ENCODE measurements at places on chromosomes 2 and 18. TPM values are rescaled to one million over a fixed set of nuclear protein-coding genes. Genes with fewer than 3 reads are reported as not detected.

GRCh38 chr2:154713675-154714074 lies 15.2 kb downstream of the KCNJ3 start:
- no peak overlapping the region for H3K4me3 ChIP-seq
- H3K4me1 ChIP-seq = no peaks in the 10 kb centered on the region
- no peak for DNase-seq
- H3K27ac ChIP-seq = no peak overlapping the region
- no peaks in the 10 kb centered on the region for H3K36me3 ChIP-seq
- no peaks in the 10 kb centered on the region for H3K27me3 ChIP-seq

- no peak overlapping the region for H3K27ac ChIP-seq
- H3K27me3 ChIP-seq = 0 out of 2 replicates have a peak, but pooled peaks cover 2% of the 10 kb centered on the region
- DNase-seq = no peak
These were observed 387.5 kb downstream of the ADCYAP1 start for GRCh38 chr18:1292167-1292566.

DNA sequence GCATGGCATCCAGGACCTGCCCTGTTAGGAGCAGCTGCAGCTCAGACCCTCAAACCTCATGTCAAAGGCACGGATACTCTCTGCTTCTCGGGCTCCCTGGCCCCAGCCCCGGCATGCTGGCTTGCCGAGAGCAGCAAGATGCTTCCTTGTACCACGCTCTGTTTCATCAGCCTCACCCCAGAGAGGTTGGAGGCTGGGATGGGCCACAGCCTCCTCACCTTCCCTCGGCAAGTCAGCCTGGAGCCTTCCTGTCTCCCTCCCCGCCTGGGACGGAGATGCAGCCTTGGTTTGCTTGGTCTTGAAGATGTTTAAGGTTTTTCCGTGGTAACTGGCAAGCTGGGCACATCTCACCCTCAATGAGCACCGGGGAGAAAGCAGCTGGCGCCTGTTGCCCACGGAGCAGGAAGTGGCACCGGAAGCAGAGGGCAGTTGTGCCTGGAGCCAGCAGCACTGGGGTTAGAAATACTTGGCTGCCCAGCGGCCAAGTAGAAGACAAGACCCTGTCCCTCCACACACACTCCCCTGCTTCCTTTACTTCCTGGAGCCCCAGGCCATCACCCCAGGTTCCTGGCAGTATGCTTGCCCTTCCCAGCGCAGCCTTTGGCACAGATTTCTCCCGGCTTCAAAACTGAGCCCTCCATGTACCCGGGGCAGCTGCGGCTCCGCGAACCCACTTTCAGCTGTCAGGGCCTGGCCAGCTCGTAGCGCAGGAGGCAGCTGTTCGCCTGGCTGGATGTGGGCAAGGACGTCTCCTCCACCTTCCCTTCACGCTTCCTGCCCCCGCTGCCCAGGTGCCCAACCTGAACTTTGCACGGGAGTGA lies 17.4 kb downstream of the FBLN7 start:
- H3K4me1 ChIP-seq = peaks cover under 1% of the 10 kb centered on the region
- no peak overlapping the region for H3K4me3 ChIP-seq
- DNase-seq = no peak

CTNNA2 gene
- 4.5 TPM for total RNA-seq

- H3K4me1 ChIP-seq = no peaks in the 10 kb centered on the region
- H3K27ac ChIP-seq = no peak overlapping the region
- no peaks in the 10 kb centered on the region for H3K36me3 ChIP-seq
- DNase-seq = no peak
- H3K4me3 ChIP-seq = no peak overlapping the region
These were observed 10.5 kb upstream of the INSIG2 start for GRCh38 chr2:118077636-118078247.

HES6 gene
- 27.1 TPM for total RNA-seq

NAT8 gene
- total RNA-seq = not detected

HNMT gene
- 1.3 TPM for total RNA-seq

GRCh38 chr2:85353876-85354285 lies 447 bp downstream of the RETSAT start:
- H3K27ac ChIP-seq = no peak overlapping the region
- peak overlapping the region; percentile 99 for H3K4me3 ChIP-seq
- no peak for DNase-seq
- no peaks in the 10 kb centered on the region for H3K4me1 ChIP-seq
- H3K36me3 ChIP-seq = peaks cover 12% of the 10 kb centered on the region

GRCh38 chr2:202376460-202377206 lies 506 bp downstream of the BMPR2 start:
- peaks cover 7% of the 10 kb centered on the region for H3K4me1 ChIP-seq
- H3K27ac ChIP-seq = no peak overlapping the region
- peaks cover 5% of the 10 kb centered on the region for H3K36me3 ChIP-seq
- peak overlapping the region; percentile 100 for H3K4me3 ChIP-seq
- no peak for DNase-seq

FAM161A gene
- 13.3 TPM for total RNA-seq

DNA sequence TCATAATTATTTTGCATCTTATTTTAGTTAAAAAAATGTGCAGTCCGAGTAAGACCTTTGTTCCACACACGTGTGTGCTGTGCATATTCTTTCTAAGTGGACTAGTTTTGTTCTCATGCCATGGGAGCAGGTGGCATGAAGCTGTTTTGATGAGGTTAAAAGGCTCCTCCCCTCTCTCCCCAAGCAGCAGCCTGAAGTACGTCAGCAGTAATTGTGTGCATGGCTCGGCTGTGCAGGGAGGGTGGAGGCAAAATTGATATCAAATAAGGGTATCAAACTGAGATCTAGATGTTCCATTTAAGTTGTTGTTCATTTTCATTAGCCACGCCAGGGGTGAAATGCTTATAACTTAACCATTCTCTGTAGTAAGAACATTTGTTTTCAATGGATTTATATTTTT lies at the start of gene NYAP2:
TSS of gene NYAP2 (plus strand) at position 207 of the 400 bp plus-strand sequence. CDS start 9,171 bp downstream, outside the sequence.
- no peaks in the 10 kb centered on the region for H3K4me1 ChIP-seq
- DNase-seq = no peak
- no peaks in the 10 kb centered on the region for H3K36me3 ChIP-seq
- no peak within 1 kb of the TSS for H3K27ac ChIP-seq
- H3K4me3 ChIP-seq = peak within 1 kb of the TSS; percentile 73
- no peaks in the 10 kb centered on the region for H3K27me3 ChIP-seq
